Activated CD8-positive, alpha-beta T cell treated with anti-CD3 and anti-CD28 coated beads for 36 hours (primary cell): ENCODE measurements at places on chromosomes 1 and 21. TPM values are rescaled to one million over a fixed set of nuclear protein-coding genes. Genes with fewer than 3 reads are reported as not detected.

DNA sequence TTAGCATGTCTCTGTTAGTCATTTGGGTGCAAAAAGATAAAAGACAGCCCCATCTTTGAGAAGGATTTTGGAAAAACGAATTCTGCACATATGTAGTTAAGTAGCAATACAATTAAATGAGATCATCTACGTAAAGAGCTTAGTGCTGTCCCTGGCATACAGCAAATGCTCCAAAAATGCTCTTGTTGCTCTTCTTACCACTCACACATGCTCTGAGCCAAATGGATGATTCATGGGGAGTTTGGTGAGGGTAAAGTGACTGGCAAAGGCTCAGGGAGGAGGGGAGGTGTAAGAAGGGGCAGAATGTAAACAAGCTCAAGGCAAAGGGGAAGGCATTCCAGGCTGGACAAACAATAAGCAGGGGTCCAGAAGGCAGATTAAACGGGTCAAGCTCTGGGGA is 191.9 kb downstream of the AK5 start:
- H3K27me3 ChIP-seq: no peaks in the 10 kb centered on the region
- peaks cover 4% of the 10 kb centered on the region for H3K36me3 ChIP-seq
- DNase-seq: no peak
- H3K4me3 ChIP-seq: no peak overlapping the region
- H3K4me1 ChIP-seq: peaks cover 4% of the 10 kb centered on the region

GRCh38 chr1:205878026-205878425 is 28.1 kb upstream of the PM20D1 start:
- H3K4me1 ChIP-seq: no peaks in the 10 kb centered on the region
- H3K36me3 ChIP-seq: peaks cover 4% of the 10 kb centered on the region
- no peak overlapping the region for H3K27ac ChIP-seq
- no peak overlapping the region for H3K4me3 ChIP-seq
- no peak for DNase-seq

DNA sequence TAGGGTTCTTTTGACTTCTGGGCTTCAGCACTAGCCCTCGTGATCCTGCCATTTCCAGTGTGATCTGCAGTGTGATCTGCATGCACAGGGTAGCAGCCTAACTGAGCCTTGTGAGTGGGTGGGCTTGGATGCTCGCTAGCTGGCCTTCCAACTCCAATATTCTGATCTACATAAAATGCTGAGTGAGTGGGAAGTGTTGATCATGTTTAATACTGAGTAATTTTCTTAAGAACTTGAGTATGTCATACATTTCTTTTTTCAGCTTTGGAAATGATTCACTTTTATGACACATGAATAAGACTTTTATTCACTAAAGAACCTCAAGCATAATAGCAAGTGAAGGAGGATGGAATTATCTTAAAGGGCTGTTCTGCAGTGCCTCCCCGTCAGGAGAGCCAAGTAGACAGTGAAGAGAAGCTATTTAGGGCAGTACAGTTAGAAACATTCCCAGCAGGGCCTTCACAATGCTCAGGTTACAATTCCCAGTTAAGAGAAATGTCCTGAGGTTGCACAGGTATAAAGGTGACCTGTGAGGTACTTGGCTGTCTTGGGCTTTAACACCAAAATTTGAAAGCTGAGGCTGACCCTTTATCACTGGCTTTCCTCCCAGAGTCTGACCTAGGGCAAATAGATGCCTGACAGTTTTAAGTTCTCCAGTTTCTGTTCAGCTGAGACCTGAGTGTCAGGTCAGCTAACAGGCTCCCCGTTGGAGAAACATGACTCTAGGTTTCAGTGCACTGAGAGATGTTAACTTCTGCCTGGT is 29.1 kb upstream of the LRRC8C start:
- no peaks in the 10 kb centered on the region for H3K27me3 ChIP-seq
- peak overlapping the region; percentile 99 for H3K27ac ChIP-seq
- peak; percentile 68 for DNase-seq
- peaks cover 21% of the 10 kb centered on the region for H3K36me3 ChIP-seq
- peaks cover 96% of the 10 kb centered on the region for H3K4me1 ChIP-seq

GRCh38 chr1:209398313-209398991 is 185.1 kb upstream of the CAMK1G start:
- DNase-seq: no peak
- no peak overlapping the region for H3K4me3 ChIP-seq
- no peak overlapping the region for H3K27ac ChIP-seq
- peaks cover 10% of the 10 kb centered on the region for H3K27me3 ChIP-seq
- no peaks in the 10 kb centered on the region for H3K4me1 ChIP-seq
- no peaks in the 10 kb centered on the region for H3K36me3 ChIP-seq

GRCh38 chr1:34441259-34442069 is 264.8 kb downstream of the C1orf94 start:
- no peaks in the 10 kb centered on the region for H3K36me3 ChIP-seq
- no peak overlapping the region for H3K27ac ChIP-seq
- no peaks in the 10 kb centered on the region for H3K4me1 ChIP-seq
- no peak overlapping the region for H3K4me3 ChIP-seq
- no peak for DNase-seq

- no peaks in the 10 kb centered on the region for H3K36me3 ChIP-seq
- H3K4me3 ChIP-seq: no peak overlapping the region
- H3K4me1 ChIP-seq: no peaks in the 10 kb centered on the region
- H3K27me3 ChIP-seq: peaks cover 22% of the 10 kb centered on the region
Measured at GRCh38 chr1:36709869-36710481, 227.3 kb upstream of the CSF3R start.

DNA sequence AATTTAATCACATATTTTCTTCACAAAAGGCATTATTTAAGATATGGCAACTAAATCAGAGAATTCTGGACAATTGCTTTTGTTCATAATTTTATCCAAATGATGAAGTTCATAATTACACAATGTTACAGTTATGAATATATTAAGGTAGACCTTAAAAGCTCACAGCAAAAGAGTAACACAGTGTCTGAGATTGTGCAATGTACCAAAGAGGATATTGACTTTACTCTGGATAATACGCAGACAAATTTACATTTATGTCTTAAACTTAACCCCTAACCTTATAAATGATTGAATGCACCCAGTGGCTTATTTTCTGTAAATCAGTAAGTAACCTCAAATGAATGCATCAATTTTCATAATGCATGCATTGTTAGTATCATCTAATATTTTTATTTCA is 216.2 kb upstream of the SAMSN1 start:
- no peaks in the 10 kb centered on the region for H3K36me3 ChIP-seq
- H3K27ac ChIP-seq: no peak overlapping the region
- DNase-seq: no peak
- H3K4me1 ChIP-seq: peaks cover 7% of the 10 kb centered on the region
- H3K4me3 ChIP-seq: no peak overlapping the region

- peaks cover 3% of the 10 kb centered on the region for H3K4me1 ChIP-seq
- H3K27me3 ChIP-seq: peaks cover 8% of the 10 kb centered on the region
- no peaks in the 10 kb centered on the region for H3K36me3 ChIP-seq
- no peak overlapping the region for H3K4me3 ChIP-seq
Measured at GRCh38 chr1:24141311-24141997, 1.5 kb downstream of the IL22RA1 start.

DNA sequence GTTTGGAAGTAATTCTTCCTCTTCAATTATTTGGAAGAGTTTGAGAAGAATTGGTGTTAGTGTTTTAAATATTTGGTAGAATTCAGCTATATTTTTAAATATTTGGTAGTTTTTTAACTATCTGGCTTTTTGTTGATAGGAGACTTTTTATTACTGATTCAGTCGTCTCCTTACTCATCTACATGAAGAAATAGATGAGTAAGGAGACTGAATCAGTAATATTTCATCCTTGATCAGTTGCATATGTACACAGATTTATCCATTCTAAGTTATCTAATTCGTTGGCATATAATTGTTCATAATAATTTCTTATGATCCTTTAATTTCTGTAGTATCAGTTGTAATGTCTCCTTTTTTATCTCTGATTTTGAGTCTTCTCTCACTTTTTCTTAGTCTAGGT is 224.1 kb downstream of the GPR52 start:
- H3K36me3 ChIP-seq: peaks cover 14% of the 10 kb centered on the region
- H3K27me3 ChIP-seq: no peaks in the 10 kb centered on the region
- H3K27ac ChIP-seq: no peak overlapping the region
- no peaks in the 10 kb centered on the region for H3K4me1 ChIP-seq
- no peak for DNase-seq

GRCh38 chr1:211033921-211034525 is 99.9 kb downstream of the KCNH1 start:
- DNase-seq: no peak
- H3K27me3 ChIP-seq: peaks cover 5% of the 10 kb centered on the region
- H3K27ac ChIP-seq: no peak overlapping the region
- no peaks in the 10 kb centered on the region for H3K4me1 ChIP-seq
- H3K36me3 ChIP-seq: no peaks in the 10 kb centered on the region

GRCh38 chr21:45423968-45424853 is 19.2 kb downstream of the COL18A1 start:
- no peaks in the 10 kb centered on the region for H3K36me3 ChIP-seq
- no peaks in the 10 kb centered on the region for H3K27me3 ChIP-seq
- H3K4me3 ChIP-seq: no peak overlapping the region
- no peaks in the 10 kb centered on the region for H3K4me1 ChIP-seq
- no peak for DNase-seq

CYP4B1 gene
- total RNA-seq: not detected

NHLH1 gene
- total RNA-seq: 0.22 TPM

TFF1 gene
- total RNA-seq: not detected
